ENCODE measurements at places on chromosomes 1 and 21.
A peak's percentile ranks its signal among the peaks of the same experiment; 100 is the strongest.

DNA sequence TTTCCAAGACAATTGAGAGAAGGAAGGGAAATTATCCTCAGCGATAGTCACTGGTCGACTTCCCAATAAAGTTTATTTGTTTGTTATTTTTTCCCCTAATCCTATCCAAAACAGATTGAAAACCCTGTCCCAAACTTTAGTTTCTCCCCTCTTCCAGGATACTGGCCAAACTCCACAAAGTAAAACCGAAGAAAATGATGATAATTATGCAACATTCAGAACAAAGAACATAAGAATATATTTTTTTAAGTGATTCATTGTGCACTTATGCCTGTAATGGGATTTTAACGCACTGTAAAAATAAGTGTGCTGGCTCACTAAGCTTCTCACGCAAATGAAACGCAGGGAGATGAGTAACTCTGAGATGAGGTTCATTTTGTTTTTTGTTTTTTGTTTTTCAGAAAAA, 6.0 kb downstream of the GLIS1 start:
- no peak for DNase-seq

- peak; percentile 80 for DNase-seq
Measured at GRCh38 chr1:3618881-3619671, 5.7 kb upstream of the TPRG1L start.

GRCh38 chr1:111097356-111098099, 42.4 kb downstream of the DRAM2 start:
- DNase-seq, result no peak

- DNase-seq, result no peak
Measured at GRCh38 chr1:94820936-94821335, 779 bp downstream of the SLC44A3 start.

- DNase-seq, result no peak
Measured at GRCh38 chr1:11951901-11952300, 17.4 kb downstream of the PLOD1 start.

GRCh38 chr1:54854381-54855020, 32.5 kb downstream of the DHCR24 start:
- no peak for DNase-seq

Measured in effector memory CD8-positive, alpha-beta T cell (primary cell).